ENCODE measurements at places on chromosomes 16 and 17. TPM values are rescaled to one million over a fixed set of nuclear protein-coding genes. Genes with fewer than 3 reads are reported as not detected.

P2RX1 gene
- 2.8 TPM for total RNA-seq

EVPL gene
- total RNA-seq = 0.30 TPM

SULT1A4 gene
- total RNA-seq = 18.2 TPM

NPIPA2 gene
- not detected for total RNA-seq

C16orf89 gene
- 5.2 TPM for total RNA-seq

DNA sequence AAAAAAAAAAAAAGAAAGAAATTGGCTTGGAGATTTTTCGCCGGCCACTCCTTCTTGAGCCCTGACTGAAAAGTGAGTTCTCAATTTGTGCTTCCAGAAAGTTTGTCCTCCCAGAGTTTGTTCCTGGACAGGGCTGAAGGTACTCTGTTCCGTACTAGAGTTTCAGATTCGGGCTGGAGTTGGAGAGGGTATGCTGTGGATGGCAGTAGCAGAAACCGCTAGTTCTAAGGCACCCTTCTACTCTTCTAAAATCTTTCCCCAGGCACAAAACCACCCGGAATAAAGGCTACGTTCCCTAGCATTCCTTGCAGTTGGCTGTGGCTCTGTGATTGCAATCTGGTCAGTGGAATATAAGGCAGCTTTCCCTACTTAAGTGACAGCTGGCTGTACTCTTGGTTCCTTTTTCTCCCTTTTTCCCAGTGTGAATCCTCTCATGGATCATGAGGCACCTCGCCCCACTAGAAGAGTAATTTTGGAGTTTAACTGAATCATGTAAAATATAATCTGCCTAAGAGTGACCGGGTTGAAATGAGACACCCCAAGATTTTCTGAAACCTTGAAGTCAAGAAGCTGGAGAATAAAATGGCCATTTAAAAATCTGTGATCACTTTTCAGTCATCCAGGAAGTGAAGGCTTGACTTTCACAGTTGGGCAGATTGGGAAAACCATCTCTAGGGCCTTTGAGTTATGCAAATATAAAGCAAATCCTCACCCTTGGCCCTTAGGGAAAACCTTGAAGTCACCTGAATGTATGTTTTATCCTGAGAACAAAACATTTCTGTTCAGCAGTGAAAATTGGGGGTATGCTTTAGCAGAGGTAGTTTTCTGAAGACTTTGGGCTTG lies 901 bp upstream of the HEATR6 start:
- DNase-seq = no peak
- H3K27ac ChIP-seq = peak overlapping the region; percentile 86
- peaks cover 22% of the 10 kb centered on the region for H3K4me1 ChIP-seq
- no peaks in the 10 kb centered on the region for H3K27me3 ChIP-seq
- H3K36me3 ChIP-seq = peaks cover 16% of the 10 kb centered on the region
- peak overlapping the region; percentile 78 for H3K4me3 ChIP-seq

GRCh38 chr17:49546546-49547535 lies 28.8 kb upstream of the NXPH3 start:
- H3K4me1 ChIP-seq = peaks cover 7% of the 10 kb centered on the region
- DNase-seq = no peak
- H3K4me3 ChIP-seq = no peak overlapping the region
- no peaks in the 10 kb centered on the region for H3K36me3 ChIP-seq
- H3K27me3 ChIP-seq = no peaks in the 10 kb centered on the region

DNA sequence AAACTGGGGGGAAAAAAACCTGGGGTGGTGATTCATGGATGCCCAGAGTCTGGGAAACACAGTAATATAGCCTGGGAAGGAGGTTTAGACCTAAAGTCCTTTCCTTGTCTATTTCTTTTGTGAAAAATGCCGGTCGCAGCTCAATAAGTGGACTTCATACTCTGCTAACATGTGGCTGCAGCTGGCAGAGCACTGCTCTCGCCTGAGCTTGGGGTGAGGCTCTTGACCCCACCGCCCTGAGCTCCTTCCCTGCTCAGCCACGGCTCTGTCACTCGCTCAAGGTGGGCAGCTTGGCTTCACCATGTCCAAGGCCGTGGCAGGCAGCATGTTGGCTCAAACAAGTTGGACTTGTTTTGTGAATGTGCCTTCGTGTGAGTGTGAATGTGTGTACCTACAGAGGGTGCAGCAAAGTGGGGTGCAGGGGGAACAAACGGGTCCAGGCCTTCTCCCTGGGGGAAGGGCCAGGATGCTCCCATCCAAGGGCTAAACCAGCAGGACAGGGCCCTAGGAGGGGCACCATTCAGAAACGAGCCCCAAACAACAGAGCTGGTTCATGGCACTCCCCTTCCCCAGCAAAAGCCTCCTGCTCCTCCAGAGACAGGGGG lies 4.9 kb downstream of the FA2H start:
- peaks cover 7% of the 10 kb centered on the region for H3K27me3 ChIP-seq
- H3K4me3 ChIP-seq = no peak overlapping the region
- peaks cover 9% of the 10 kb centered on the region for H3K4me1 ChIP-seq
- H3K27ac ChIP-seq = no peak overlapping the region

DNA sequence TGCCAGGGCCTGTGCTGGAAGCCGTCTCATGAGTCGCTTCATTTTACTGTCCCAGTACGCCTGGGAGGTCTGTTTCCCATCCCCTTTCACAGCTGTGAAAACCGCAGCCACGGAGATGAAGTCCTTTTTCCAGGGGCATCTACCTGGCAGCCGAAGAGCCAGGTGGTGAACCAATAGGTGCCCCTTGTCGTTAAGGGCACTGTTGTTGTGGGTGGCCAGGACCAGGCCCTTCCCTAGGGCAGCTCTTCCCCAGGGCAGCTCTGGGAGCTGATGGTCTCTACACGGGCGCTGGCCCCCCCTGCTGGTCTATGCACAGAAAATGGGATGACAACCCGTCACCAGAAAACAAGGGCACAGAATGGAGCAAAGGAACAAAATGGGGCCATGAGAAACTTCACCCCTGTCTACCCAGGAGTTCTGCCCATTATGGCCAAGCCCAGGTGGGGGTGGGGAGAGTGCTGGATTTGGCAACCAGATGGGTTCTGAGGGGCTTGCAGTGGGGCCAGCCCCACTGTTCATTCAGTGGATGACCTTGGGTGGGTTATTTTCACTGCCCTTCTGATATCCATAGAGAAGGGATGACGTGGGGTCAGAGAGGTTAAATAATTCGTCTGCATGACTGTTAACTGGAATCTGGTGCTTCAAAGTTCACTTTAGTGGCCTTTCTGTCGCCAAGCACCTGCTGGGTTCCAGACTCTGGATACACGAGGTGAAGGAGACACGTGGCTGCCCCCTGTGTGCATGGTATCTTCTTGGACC lies 11.5 kb downstream of the RMI2 start:
- H3K4me3 ChIP-seq = no peak overlapping the region
- H3K27ac ChIP-seq = peak overlapping the region; percentile 80

- no peaks in the 10 kb centered on the region for H3K4me1 ChIP-seq
- no peak overlapping the region for H3K27ac ChIP-seq
- H3K4me3 ChIP-seq = no peak overlapping the region
- H3K36me3 ChIP-seq = peaks cover 97% of the 10 kb centered on the region
- no peak for DNase-seq
Measured at GRCh38 chr16:53291757-53292392, 142.4 kb upstream of the RBL2 start.

DNA sequence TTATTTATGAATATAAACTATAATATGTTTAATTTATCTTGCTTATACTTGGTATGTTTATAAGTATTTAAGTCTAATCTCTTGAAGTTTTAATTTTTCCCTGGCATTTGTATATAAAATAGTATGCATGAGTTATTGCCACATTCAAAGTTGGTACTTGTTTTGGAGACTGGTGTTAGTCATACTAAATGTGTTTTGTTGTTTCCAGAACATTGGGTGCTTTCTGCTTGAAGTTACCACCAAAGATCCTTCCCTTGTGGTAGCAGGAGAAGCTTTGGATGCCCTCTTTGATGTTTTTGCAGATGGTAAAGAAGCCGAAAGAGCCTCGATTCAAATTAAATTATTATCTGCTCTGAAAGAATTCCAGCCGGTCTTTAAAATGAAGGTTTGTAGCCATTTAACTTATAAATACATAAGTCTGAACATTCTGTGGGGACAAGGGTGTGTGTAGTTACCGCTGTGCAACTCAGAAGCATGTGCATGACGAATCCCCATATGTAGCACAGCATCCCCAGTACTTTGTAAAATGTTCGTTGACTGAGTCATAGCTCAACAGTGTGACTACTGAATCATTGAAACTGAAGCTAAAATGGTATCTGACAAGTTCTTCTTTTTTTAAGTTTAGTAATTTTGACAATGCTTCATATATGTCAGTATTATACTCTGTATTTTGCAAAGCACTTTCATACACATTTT lies 36.4 kb downstream of the HEATR3 start:
- H3K27ac ChIP-seq = no peak overlapping the region
- no peaks in the 10 kb centered on the region for H3K27me3 ChIP-seq
- no peak overlapping the region for H3K4me3 ChIP-seq
- peaks cover 53% of the 10 kb centered on the region for H3K36me3 ChIP-seq
- H3K4me1 ChIP-seq = no peaks in the 10 kb centered on the region
- DNase-seq = no peak

DNA sequence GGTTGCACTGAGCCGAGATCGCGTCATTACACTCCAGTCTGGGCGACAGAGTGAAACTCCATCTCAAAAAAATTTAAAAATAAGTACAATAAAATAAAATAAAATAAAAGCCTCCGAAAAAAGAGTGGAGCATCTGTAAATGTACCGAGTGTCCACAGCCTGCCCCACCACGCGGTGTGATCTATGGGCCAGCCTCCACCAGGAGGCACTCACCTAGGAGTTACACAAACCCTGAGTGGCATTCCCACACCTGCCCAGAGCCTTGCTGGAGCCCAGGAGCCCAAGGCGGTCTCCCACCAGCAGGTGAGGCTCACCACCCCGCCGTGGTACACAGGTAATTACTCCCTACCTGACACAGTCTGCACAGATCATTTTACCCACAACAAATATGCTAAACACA lies 183.2 kb downstream of the ZNF423 start:
- no peak for DNase-seq
- H3K27ac ChIP-seq = no peak overlapping the region
- no peaks in the 10 kb centered on the region for H3K27me3 ChIP-seq
- H3K4me1 ChIP-seq = no peaks in the 10 kb centered on the region
- no peaks in the 10 kb centered on the region for H3K36me3 ChIP-seq

GRCh38 chr16:30546115-30546514 lies 11.5 kb upstream of the ZNF747 start:
- H3K4me1 ChIP-seq = peaks cover 34% of the 10 kb centered on the region
- no peaks in the 10 kb centered on the region for H3K36me3 ChIP-seq
- H3K27ac ChIP-seq = no peak overlapping the region
- no peaks in the 10 kb centered on the region for H3K27me3 ChIP-seq

Measured in right atrium auricular region (tissue), 2 donors.